PC-9 (cell line): ENCODE measurements at places on chromosomes 2 and 18.

DNA sequence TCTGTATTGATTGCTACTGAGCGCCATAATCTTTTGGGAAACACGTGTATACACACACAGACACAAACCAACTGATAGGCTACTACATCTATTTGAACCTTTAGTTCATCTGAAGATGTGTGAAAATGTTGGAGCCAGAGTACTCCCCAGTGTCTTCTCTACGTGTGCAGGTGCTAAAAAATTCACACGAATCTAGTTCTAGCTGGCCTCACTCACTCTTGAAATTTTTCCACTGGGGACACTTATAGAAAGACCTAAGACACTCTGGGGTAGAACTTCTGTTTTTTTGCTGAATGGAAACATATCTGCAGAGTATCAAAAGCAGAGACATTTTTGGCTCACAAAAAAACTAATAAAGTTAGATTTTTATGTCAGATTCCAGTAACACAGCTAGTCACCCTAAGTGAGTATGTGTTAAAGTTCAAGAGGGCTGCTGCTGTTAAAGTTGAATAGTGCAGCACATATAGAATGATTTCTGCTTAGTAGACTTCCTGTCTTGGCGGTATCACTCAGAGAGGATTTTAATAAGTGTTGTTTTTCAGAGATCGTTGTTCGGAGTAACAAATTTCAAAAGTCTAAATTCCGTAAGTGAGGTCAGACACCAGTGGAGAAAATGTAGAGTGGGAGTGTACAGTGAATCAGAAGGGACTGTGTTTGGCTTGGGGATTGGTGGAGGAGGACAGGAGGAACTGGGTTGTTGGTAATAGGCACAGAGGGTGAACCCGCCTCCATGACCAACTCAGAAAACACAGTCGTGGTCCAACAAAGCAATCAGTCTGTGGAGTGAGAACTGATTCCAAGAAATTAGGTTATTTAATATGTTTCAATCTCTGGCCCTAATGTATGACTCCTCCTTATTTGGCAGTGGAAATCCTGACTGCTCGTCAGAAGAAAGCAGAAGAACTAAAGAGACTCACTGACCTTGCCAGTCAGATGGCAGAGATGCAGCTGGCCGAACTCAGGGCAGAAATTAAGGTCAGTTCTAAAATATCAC, 43.1 kb downstream of the KCTD18 start:
- DNase-seq, result no peak

- no peak for DNase-seq
Observed at GRCh38 chr2:100008956-100009355, 133.4 kb downstream of the AFF3 start.

- no peak for DNase-seq
Observed at GRCh38 chr2:118250001-118250400, 161.7 kb downstream of the INSIG2 start.

DNA sequence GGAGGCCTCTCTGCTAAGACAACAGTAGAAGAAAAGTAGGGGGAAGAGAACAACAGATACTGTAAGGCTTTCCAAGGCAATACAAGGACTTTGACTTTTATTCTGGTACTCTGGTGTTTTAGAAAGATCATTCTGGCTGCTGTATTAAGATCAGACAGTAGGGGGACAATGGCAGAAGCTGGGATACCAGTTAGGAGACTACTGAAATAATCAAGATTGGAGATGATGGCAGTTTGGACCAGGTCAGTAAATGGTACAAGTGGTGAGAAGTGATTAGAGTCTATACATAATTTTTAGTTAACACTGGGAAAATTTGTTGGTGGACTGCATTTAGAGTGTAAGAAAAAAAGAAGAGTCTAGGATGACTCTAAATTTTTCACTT, 139.7 kb downstream of the ROCK1 start:
- DNase-seq, result no peak

- DNase-seq, result no peak
Observed at GRCh38 chr2:22086726-22087125, 963.0 kb downstream of the TDRD15 start.

- DNase-seq, result no peak
Observed at GRCh38 chr2:37649518-37649917, 21.9 kb downstream of the CDC42EP3 start.
